ENCODE measurements at places on chromosomes 4 and X. TPM values are rescaled to one million over a fixed set of nuclear protein-coding genes. Genes with fewer than 3 reads are reported as not detected.

DNA sequence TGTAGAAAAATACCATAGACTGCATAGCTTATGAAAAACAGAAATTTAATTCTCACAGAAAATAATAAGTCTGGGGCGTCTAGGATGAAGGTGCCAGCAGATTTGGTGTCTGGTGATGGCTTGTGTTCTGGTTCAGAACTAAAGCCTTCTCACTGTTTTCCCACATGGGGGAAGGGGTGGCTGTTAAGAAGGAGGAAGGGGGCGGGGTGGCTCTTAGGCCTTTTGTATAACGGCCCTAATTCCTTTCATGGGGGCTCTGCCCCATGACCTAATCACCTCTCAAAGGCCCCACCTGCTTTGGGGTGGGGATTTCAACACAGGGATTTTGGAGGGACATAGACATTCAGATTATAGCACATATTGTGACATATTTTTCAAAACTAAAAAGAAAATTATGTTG is 173.2 kb upstream of the TECRL start:
- DNase-seq = no peak

- no peak for DNase-seq
Measured at GRCh38 chr4:162349395-162349794, 185.6 kb upstream of the FSTL5 start.

- DNase-seq = no peak
Measured at GRCh38 chrX:151828439-151829080, 84.1 kb upstream of the MAGEA4 start.

The GABRB1 gene
- total RNA-seq = not detected

DNA sequence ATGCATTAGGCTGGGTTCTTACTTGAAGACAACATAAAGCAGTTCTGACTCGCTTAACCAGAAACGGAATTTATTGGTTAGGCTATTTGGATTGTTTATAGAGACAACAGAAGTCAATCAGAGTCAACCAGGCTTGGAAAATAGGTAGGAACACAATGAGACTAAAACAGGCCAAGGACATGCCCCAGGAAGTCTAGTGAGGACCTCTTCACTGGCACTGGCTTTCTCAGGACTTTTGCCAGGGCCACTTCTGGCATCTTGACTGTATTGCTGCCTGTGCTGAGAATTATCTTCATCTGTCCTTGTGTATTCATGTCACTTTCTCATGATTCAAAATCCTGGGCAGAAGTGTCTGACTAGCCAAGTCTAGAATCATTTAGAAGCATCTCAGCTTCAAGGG is 19.6 kb downstream of the PGAM4 start:
- no peak for DNase-seq

The SORBS2 gene
- 15.8 TPM for total RNA-seq

GRCh38 chr4:189021831-189022230 is 882.6 kb downstream of the TRIML1 start:
- no peak for DNase-seq

- no peak for DNase-seq
Measured at GRCh38 chr4:57318703-57319102, 208.5 kb upstream of the IGFBP7 start.

DNA sequence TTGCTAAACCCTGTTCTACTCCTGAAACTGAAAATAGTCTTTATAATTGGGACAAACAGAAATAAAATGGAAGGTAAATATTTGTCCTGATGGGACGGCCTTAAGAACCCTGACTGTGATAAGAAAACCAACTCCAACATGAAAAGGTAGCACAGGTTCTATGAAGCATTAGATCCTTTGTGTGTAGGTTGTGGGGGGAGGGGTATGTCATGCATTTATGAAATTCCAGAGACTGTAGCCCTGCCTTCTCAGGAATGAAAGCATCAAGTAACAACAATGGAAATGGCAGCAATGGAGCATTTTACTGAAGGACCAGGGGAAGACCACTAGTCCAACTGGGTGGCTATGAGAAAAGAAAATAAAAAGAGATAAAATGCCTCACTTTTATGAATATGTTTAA is 23.9 kb downstream of the CXXC4 start:
- DNase-seq = no peak

- DNase-seq = no peak
Measured at GRCh38 chr4:126532527-126532926, 1100.2 kb upstream of the INTU start.

The PKD2 gene
- 20.4 TPM for total RNA-seq

The FDCSP gene
- not detected for total RNA-seq

DNA sequence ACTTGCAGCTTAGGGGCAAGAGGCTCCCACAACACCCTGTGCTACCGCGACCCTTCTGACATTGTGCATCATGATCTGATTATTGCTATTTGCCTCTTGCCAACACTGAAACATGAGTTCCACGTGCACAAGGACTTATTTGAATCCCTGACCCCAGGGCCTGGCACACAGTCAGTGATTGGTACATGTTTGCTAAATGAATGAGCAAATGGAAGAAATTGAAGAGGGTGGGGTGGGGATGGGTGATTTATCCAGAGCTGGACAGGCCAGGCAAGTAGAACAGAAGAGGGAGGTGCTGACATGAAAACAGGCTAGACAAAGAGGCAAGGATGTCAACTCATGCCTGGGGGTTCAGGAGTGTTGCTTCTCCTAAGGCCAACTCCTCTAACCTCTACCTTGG is 24.9 kb upstream of the RPL39 start:
- no peak for DNase-seq

Measured in Peyer's patch (tissue), 4 donors.